ENCODE measurements at places on chromosomes 3 and 15.
A peak's percentile ranks its signal among the peaks of the same experiment; 100 is the strongest.

DNA sequence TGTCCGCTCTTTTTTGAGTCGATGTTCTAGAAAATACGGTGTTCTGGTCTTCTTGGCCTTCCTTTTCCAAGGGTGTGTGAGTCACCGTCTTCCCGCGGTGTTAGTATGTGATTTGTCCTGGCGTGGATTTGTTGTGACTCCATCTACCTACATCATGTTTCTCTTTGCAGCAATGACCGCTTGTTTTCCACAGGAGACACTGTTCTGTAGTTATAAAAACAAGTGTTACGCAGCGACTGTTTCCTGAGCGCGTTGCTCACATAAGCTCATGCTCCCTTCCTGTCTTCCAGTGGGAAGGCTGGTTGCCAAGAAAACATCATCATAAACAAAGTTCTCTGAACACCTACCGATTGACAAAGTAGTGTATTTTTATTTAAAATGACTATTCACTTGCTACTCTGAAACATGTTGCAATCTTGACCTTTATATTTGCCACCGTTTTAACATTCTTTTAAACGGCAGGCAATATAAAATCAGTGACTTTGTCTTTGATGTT lies 19.0 kb downstream of the USP13 start:
- no peak for DNase-seq

GRCh38 chr3:48595075-48595525 lies at the start of gene COL7A1:
Gene COL7A1 (minus strand): TSS chr3:48595329. CDS start chr3:48595159, 170 bp downstream.
- DNase-seq, result no peak

DNA sequence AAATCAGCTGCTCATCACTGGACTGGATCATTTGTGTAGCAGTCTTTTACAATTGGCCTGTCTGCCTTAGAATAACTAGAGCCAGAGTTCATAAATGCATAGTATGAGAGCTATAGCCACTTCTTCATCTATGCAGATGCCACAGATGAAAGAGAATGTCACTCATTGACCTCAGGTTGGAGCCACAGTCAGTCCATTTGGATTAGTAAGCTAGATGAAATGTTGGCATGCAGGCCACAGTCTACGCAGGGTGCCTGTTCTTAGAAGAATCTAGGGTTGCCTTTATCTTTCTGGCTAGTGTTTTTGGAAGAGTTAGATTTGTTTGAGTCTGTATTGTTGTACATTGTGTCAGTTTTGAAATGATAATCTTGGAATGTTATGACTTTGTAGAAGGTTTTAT lies 25.4 kb upstream of the EDEM1 start:
- DNase-seq, result no peak

GRCh38 chr3:99396651-99397275 lies 241.6 kb upstream of the COL8A1 start:
- DNase-seq, result no peak

DNA sequence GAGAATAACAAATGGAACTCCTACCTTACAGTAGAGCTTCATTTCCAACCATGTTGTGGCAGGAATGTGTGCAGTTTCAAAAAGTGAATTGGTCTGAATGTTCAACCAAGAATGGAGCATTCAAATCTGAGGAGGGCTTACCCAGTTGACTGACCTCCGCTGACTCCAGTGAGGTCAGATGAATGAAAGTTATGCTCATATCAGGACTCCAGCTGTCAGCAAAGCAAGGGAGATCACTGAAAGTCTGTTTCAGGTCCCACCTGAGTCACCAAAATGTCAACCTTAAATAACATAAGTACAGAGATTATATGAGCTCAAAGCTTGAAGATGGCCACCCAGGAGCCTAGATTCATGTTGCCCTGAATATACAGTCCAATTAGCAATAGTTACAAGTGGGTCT lies 473.5 kb downstream of the RBMS3 start:
- no peak for DNase-seq

- DNase-seq, result peak; percentile 23
These were observed 5.8 kb upstream of the TATDN2 start for GRCh38 chr3:10242182-10243065.

DNA sequence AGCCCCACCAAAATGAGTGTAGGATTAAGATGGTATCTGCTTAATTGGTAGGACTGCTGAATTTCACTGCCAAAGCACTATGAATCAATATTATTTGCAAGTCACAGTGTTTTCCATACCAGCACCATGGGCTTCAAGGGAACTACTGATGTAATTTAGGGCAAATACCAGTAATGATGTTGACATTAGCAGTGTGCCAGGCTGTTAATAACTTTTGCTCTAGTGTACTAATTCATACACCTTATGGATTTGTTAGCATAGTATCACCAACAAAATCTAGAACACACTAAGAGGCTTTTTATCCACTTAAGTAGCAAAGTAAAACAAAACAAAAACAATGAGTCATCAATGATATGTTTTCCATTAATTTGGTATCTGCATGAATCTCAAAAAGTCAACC lies 888.2 kb downstream of the CADM2 start:
- no peak for DNase-seq

- DNase-seq, result no peak
These were observed 6.5 kb upstream of the PHLDB2 start for GRCh38 chr3:111852540-111852939.

DNA sequence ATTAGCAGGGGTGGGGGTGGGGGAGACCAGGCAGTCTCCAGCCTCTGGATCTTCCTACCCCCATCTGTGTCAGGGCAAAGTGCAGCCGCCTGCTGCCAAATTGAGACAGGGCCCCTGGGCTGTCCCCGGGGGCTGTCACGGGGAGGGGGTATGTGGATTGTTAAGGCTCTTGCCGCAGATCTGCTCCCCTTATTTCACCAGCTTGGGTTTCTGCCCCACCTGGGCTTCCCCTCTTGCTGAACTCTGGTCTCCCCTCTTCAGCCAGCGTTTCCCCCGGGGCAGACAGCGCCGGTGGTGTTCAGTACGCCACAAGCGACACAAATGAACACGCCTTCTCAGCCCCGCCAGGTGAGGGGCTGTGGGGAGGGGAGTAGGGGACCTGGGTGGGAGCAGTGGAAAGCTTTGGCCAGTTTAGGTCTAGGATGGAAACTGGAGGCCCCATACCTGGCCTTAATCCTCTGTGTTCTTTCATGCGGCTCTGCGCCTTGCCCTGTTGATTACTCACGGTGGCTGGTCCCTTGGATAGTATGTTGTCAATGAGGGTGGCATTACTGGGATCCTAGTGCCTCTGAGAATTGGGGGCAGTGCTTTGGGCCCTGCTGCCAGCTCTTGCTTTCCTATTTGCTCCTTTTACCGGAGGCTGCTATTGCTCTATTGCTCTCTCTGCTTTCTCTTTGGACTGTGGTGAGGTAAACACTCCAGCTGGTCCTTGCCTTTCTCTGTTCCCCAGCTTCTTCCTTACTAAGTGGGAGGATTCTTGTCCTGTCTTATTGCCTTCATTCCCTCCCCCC lies 1.7 kb downstream of the EIF4G1 start:
- DNase-seq, result no peak

DNA sequence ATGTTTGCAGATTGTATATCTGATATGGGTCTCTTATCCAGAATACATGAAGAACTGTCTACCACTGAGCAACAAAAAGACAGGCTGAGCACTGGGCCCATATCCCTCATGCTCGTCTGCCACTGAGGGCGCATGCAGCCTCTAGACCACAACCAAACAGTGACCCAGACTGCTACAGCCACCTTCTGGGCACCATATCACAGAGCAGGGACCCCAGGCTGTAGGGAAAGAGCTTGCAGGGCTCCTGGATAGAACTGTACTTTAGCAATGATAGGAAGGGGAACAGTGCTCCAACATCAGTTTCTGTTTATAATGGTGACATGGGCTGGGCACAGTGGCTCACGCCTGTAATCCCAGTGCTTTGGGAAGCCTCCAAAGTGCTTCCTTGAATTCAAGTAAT lies 40.2 kb upstream of the TMEM87A start:
- DNase-seq, result no peak

DNA sequence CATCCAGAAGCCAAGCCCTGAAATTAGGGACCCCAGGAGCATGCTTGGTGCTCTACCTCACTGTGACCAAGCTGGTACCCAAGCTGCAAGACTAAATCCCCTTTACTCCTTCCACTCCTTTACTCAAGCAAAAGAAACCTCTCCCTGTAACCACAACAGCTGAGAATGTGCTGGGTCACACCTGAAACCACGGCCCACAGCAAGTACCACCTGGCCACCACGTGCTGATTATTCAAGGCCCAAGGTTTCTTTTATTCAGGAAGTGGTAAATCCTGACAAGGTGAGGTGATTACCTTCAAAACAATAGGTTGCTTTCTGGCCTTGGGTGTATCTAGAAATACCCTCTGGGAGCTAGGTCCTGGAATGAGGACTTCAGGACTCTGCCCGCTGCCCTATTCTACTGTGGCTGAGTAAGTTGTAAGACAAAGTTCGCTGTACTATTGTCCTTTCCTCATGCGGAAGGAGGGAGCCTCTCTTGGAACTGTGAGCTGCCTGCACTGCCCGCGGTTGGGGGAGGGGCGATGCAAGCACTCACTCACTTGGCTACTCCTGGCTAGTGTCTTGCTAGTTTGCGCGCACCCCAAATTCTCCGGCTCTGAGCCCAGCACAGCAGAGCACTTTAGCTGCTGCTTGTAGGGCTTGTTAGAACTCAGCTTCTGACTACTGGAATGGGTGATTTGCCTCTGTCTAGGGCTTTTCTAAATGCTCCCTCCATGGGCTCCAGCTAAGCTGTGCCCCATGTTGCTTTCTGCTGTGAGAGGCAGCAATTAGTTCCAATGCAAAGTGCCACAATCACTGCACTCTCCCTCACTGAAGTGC lies 487.1 kb upstream of the CNTN3 start:
- DNase-seq, result no peak

DNA sequence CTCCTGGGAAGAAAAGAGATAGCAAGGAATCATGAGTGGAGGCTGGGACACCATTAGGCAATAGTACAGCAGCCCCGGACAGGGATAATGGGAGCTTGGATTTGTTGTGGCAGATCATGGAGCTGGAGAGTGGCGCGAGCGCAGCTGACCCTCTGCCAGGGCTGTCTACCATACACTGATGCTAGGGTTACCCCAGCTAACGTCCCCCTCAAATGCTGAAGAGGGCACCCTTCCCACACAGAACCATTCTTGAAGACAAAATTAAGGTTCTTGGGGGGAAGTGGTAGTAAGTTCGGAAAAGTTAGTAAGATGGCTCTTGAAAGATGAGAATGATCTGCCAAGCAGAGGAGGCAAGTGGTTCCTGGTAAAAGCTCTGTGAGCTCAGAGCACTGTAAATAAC lies 61.1 kb downstream of the ST3GAL6 start:
- DNase-seq, result no peak

DNA sequence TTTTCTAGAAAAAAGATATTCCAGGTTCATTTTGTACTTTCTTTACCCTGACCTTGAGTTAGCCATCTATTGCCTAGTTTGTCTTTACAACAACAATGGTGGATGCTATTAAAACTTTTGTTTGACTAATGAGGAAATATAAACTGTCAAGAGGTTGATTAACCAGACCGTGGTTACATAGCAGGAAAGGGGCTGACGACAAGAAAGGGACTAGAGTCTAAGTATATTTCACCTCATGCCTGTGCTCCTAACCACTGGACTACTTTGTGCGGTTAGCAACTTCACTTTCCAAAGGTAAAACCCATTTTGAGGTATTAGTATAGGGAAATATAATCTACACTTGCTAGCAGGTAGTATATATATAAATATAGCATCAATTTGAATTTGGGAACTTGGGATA lies 327.1 kb downstream of the SATB1 start:
- DNase-seq, result no peak

- no peak for DNase-seq
These were observed 89.4 kb upstream of the NTRK3 start for GRCh38 chr15:88345962-88346361.

DNA sequence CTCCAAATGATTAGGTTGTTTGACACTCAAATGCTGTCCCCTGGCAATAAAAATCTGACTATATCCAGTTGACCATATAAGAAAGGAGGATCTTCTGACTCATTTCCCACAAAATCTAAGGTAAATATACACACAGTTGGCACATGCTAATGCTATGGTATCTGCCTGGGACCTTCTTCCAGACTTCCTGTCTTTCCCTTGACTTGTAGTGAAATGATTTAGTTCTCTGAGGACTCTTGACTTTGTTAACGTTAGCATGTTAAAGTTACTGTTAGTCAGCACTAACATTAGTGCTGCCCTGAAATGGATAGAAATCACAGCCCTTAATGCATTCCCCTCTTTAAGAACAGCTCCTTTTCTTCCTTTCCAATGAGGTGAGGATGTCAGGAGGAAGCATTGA lies 124.3 kb upstream of the LSAMP start:
- DNase-seq, result no peak

DNA sequence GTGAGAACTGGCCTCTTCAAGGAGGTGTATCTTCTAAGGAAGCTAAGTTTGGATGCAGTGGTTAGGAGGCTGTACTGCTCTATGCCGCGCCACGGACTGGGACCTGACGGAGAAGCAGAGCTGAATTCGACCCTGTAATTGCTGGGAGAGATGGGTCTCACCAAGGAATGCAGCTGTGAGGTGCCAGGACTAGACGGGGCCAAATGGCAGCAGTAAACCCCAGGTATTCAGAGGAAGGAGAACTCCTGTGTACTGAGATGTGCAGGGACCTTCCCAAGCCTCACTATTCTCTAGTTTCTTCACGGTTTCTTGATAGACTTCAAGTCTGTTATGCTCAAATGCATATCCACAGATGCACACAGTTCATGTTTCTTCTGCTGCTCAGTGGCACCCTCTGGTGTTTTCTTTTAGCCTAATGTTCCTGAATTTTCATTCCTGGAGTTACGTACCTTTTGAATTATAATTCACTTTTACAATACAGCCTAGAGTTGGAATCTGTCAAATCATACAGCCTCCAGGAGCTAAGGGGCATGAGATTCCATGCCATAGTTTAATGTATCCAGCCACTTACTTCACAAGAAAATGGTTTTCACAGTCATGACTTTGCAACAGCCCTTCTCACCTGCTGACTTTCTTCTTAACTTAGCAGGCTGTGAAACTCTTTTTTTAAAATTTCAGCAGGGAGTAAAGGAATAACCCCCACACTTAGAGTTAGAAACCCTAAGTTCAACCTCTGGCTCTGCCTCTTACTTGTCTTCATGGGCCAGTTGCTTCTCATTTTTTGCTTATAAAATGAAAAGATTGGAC lies 61.8 kb downstream of the GLDN start:
- DNase-seq, result no peak

DNA sequence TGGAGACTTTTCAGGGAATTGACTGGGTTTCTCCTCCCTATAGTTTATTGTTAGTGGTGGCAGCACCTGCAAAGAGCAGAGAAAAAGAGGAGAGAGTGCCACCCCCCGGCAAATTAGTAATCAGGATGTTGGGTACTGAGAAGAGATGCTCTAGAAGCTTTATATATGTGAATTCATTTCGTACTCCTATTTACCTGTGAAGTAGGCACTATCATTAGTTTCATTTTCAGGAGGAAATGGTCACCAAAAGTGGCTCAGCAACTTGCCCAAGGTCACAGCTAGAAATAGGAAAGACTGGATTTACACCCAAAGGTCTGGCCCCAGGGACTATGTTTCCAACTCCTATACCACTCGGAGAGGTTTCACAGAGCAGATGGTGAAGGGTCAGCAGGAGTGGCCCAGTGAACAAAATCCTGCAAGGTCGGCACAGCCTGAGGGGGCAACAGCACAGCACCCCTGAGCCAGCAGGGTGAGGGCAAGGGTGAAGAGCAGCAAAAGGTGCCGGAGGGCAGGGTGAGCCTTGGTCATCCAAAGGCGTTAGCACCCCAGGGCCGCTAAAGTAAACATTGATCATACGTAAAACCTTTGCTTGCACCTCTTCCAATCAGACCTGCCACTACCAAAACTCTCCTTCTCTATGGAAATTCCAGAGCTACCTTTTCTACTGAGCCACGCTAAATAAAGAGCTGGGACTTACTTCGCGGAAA lies 23.6 kb downstream of the VGLL4 start:
- no peak for DNase-seq
